ENCODE measurements at places on chromosomes 5 and 9.

DNA sequence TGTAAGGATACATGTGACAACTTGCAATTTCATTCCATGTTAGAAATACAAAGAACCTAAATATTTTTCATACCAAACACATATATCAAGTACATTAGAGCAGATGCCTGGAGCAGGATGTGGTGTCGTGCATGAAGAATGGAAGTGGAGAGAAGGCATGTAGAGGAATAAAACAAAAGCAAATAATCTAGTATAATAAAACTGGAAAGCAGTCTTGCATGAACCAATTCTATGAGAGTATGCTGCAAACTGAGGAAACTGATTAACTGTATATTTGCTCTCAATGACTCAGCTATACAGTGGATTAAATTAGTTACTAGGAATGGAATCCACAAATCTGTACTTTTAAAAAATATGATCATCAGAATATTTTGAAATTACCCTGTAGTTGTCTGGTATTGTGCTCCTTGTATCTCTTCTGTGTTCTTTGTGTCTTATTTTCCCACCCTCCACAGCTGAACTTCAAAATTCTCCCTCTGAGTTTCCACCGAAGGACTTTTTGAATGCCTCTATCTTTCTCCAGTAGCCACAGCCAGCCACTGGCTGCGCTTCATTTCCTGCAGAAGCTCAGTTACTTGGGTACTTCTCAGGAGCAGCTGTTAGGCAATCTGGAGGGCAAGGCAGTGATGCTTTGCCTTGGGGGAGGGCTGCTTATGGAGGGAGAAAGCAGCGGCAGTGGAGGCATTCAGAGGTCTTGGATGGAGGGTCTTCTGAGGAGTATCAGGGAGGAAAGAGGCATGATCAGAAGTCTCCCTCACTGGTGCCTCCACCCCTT, 608.0 kb downstream of the BRINP1 start:
- no peak for DNase-seq

- DNase-seq = no peak
Observed at GRCh38 chr9:126633881-126634558, 20.3 kb downstream of the LMX1B start.

GRCh38 chr5:148063861-148064260, at the start of gene SPINK5:
Gene SPINK5, plus strand, starts transcription at chr5:148063980. Its CDS starts 65 bp downstream, at chr5:148064045.
- DNase-seq = no peak

DNA sequence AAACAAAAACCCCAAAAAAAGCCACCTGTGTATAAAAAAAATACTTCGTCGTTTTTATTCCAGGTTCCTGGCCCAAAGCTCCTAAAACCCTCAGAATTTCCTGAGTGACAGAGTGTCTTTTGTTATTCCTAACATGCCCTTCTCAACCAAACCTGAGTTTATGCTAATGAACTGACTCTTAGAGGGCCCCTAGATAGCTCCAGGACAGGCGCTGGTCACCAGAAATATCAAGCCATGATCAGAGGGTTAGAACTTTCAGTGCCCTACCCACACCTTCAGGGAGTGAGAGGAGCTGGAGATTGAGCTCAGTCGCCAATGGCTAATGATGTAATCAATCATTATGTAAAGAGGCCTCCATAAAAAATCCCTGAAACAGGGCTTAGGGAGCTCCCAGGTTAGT, 15.7 kb downstream of the AUH start:
- DNase-seq = no peak

- DNase-seq = no peak
Observed at GRCh38 chr5:105032917-105033316, 1470.3 kb upstream of the NUDT12 start.

DNA sequence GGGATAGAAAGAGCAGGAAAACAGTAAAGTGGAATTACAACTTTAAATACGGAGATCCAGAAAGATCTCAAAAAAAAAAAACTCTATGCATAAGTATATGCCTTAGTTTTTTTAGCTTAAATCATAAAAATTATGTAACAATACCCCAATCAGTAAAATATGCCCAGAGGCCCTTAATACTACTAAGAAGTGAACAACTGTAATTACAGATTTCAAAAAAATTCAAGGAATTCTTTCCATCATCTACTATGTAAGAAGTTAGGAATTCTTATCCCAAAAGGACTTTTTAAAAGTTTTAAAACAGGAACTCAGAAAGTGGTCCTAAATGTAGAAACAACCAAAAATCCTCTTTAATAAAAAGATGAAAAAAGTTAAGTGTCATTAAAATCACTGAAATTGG, 111.3 kb downstream of the SSBP2 start:
- DNase-seq = no peak
